ENCODE measurements at places on chromosomes 5 and 9. TPM values are rescaled to one million over a fixed set of nuclear protein-coding genes. Genes with fewer than 3 reads are reported as not detected.
A peak's percentile ranks its signal among the peaks of the same experiment; 100 is the strongest.

GRCh38 chr5:168014433-168015123, 276.9 kb upstream of the WWC1 start:
- DNase-seq, result no peak

DNA sequence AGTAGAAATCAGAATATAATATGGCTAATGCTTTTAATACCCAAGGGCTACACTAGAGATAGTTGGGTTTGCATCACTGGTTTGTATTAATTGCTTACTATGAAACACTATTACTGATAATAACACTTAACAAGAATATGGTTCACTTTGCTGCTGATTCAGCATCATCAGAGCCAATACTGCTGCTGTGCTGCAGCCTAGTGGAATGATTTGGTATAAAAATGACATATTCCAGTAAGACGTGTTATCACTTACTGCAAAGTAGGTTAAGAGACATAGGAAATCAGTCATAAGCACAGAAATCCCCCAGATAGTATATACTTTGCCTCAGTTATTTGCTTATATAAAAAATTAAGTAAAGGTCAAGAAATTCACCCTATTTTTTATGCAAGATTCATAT, 2.8 kb downstream of the CDH10 start:
- no peak for DNase-seq

DNA sequence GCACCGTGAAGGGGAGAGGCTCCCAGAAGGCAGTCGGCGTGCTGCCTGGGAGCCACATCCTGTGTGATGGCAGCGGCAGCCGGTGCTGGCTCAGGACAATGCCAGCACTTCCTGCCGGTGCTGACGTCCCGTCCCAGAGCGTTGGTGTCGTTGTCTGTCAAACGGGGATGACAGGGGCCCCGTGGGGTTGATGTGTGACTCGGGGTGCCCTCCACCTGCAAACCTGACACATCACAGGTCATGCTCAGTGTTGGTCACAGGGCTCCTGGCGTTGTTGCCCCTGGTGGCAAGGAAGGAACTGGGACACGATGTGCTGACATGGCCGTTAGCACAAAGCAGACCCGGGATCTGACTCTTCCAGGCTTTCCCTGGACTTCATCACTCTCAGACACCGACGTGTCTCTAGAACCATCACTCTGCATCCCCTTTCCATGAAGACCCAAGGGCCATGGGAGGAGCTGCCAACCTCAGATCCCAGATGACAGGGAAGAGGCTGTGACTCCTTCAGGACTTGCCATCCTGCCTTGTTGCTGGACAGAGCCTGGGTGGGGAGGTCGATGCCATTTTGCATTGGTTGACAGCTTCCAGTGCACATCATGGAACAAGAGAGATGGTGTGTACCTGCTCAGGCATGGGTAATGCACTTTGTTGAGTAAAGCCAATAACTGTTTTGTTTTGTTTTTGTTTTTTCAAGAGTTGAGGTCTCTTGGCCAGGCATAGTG, 21.5 kb downstream of the PLPP7 start:
- peak; percentile 78 for DNase-seq

DNA sequence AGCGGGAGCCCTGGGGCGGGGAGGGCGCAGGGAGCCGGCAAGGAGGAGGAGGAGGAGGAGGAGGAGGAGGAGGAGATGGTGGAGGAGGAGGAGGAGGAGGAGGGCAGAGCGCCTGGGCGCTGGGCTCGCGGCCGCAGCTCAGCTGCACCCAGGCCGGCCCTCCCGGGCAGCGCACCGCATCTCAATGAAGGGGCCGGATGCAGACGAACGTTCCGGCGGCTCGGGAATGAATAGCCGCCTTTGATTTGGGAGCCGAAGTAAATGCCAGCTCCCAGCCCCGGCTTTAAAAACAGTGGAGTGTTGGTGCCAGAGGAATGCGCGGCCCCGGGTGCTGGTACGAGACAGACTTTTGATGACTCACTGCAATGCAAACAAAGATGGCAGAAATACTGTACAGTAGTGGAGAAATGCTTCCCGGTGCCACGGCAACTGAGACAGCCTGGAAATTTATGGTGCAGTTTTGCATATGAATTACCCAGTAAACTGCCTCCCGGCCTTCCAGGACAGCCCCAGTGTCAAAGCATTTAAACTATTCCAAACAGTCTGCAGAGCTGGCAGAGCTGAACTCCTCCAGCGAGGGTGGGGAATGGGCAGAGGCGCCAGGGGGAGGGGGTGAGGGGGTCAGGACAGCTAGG, 43.1 kb downstream of the NACC2 start:
- no peak for DNase-seq

- DNase-seq, result no peak
These were observed 25.3 kb downstream of the NTNG2 start for GRCh38 chr9:132187121-132187620.

- DNase-seq, result no peak
These were observed 120.4 kb upstream of the CACNA1B start for GRCh38 chr9:137757139-137757538.

DNA sequence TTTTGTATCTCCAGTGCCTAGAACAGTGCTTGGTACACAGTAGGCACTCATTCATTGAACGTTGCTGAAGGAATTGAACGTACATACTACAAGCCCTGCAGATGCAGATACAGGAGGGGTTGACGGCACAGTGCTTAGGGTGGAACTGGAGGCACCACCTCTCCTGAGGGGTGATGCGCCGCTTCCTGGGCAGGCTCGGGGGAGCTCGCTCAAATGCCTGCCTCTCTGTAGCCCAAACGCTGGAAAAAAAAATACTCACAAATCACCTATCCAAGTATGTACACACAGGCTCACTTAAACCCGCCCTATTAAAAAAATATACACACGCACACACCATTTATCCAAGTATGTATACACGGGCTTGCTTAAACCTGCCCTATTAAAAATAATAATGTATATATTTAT, 536 bp upstream of the COMMD10 start:
- peak; percentile 33 for DNase-seq

DNA sequence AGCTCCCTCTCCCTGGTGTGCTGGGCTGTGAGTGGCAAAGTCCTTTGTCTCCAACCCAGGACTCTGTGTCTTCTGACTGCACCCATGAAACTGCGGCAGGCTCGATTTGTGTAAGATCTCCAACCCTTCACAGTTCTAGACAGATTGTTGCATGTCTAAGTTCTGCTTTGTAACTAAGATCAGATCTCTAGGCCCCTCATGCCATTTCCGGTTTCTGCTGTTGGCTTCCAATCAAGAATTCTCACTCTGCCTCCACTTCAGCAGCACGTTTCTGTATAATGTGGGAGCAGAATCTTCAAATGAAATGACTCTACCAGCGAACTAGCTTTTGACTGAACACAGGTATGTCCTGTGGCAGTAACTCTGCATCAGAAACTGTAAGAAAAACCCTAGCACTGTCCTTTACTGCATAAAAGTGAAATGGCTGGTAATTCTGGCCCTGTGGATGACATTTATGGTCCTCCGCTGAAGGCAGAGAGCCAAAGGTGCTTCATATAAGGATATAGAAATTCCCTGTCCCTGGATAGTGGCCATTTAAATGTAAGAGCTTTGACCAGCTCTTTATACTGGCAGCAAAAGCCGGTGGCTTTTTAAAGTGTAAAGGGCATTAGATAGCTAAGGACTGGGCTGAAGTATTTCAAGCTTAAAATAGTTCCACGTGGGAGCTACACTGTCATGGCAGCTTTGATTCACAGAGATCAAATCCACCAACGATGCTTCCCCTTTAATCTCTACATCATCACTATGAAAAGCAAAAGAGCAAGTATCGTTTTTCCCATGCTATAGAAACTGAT, 319.0 kb upstream of the CDH6 start:
- no peak for DNase-seq

DNA sequence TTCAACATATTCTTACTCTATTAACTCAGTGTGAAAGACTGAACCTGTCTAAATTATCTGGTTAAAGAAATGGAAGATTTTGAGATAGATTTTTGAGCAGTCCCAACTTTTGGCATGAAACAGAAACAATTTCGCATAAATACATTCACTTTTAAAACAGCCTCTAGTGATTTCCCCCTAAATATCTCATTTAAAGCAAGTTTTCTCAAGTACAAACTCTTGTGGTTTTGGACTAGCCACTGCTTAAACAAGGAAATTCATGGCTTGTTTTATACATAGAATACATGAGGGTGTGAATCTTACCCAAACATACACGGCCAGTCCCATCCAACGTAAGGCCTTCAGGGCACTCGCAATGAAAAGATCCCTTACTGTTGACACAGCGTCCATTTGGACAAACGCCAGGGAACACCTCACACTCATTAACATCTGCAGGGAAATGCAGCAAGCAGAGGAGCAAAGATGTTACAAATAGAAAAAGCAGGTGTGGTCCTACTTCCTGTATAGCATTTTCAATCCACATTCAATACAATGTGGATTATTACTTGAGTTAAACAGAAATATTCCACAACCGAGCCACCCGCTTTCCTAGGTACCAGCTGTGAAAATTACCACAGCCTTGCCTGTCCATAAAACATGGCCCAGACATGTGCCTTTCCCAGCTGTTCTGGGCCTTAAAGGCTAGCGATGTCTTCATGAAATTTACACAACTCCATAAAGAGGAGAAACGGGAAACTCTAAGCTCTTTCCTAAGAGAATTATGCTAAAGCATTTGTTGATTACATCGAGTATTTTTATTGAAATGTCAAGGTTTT, 188.8 kb downstream of the FBN2 start:
- no peak for DNase-seq

BTNL8 gene
- not detected for total RNA-seq

ANKRD31 gene
- 1.3 TPM for total RNA-seq

PCDHB3 gene
- not detected for total RNA-seq

PPP3R2 gene
- not detected for total RNA-seq
